ENCODE measurements at places on chromosomes 4 and X. TPM values are rescaled to one million over a fixed set of nuclear protein-coding genes. Genes with fewer than 3 reads are reported as not detected.

- no peaks in the 10 kb centered on the region for H3K4me1 ChIP-seq
- no peak overlapping the region for H3K27ac ChIP-seq
- H3K4me3 ChIP-seq = no peak overlapping the region
- no peak for DNase-seq
Observed at GRCh38 chr4:87718217-87718835, 68.2 kb downstream of the DMP1 start.

DNA sequence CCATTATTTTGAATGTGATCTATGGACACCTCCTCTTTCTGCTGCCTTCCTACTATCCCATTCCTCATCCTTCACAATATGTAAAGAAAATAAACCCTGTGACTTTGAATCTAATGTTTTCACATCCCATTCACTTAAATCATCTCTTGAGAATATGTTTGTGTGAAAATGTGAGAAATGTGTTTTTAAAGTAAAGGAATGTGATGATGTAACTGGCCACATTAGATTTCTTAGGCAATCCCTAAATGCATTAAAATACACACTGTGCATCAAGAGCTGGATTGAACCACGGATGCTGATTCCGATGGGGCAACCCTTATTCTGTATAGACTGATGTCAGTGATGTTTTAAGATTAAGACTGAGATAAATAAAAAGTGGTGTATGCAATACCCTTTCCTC, 558.9 kb upstream of the TENM3 start:
- no peak overlapping the region for H3K4me3 ChIP-seq
- no peaks in the 10 kb centered on the region for H3K36me3 ChIP-seq
- H3K27ac ChIP-seq = no peak overlapping the region
- DNase-seq = no peak

GRCh38 chrX:56969559-56969958, 25.8 kb downstream of the SPIN3 start:
- no peak overlapping the region for H3K4me3 ChIP-seq
- H3K27ac ChIP-seq = no peak overlapping the region
- H3K27me3 ChIP-seq = no peaks in the 10 kb centered on the region
- H3K36me3 ChIP-seq = no peaks in the 10 kb centered on the region

- H3K4me3 ChIP-seq = no peak overlapping the region
- no peaks in the 10 kb centered on the region for H3K36me3 ChIP-seq
- H3K27ac ChIP-seq = no peak overlapping the region
- no peaks in the 10 kb centered on the region for H3K27me3 ChIP-seq
- H3K4me1 ChIP-seq = no peaks in the 10 kb centered on the region
Observed at GRCh38 chr4:22389240-22389870, 126.5 kb downstream of the ADGRA3 start.

GRCh38 chrX:110212299-110212698, 105.6 kb downstream of the AMMECR1 start:
- H3K36me3 ChIP-seq = no peaks in the 10 kb centered on the region
- H3K4me1 ChIP-seq = no peaks in the 10 kb centered on the region
- DNase-seq = no peak
- no peaks in the 10 kb centered on the region for H3K27me3 ChIP-seq
- no peak overlapping the region for H3K27ac ChIP-seq
- no peak overlapping the region for H3K4me3 ChIP-seq

- no peaks in the 10 kb centered on the region for H3K36me3 ChIP-seq
- no peak overlapping the region for H3K4me3 ChIP-seq
- H3K27me3 ChIP-seq = no peaks in the 10 kb centered on the region
- no peak for DNase-seq
Observed at GRCh38 chr4:123092586-123092985, 170.2 kb upstream of the NUDT6 start.

DNA sequence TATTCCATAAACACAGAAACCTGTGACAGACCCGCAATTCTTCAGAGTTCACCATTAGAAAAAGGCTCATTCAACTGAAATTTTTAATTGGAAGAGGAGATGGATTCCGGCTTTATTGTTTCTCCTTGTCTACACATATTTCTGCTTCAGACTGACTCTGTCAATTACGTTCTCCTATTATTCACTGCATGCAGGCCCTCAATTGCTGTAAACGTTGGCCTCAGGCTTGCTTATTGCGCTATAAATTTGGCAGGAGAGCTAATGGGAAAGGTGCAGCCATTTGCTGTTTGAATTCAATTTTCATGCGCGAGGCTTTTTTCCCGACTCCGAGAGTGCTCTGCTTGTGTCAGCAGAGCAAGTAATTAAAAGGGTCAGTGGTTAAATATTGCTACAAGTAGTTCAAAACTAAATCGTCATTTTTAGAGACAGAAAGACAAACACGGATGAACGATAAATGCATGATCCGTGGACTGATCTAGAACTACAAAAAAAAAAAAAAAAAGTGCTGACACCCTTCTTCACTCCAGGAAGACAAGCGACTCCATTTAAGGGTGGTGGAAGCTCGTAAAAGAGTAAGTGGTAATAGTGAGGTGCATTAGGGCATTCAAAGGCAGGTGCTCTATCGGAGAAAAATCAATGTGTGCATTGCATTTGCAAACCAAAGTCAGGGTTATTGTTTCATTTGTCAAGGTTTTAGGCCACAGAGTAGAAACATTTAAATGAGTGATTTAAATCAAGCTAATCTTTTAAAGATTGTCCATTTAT, 841.6 kb upstream of the FRG1 start:
- no peaks in the 10 kb centered on the region for H3K36me3 ChIP-seq
- no peaks in the 10 kb centered on the region for H3K4me1 ChIP-seq
- H3K27me3 ChIP-seq = no peaks in the 10 kb centered on the region
- DNase-seq = no peak

GRCh38 chr4:81180916-81181315, 34.1 kb downstream of the PRKG2 start:
- no peaks in the 10 kb centered on the region for H3K27me3 ChIP-seq
- no peaks in the 10 kb centered on the region for H3K4me1 ChIP-seq
- no peak for DNase-seq
- no peaks in the 10 kb centered on the region for H3K36me3 ChIP-seq

HMGB3 gene
- 1.7 TPM for total RNA-seq

FGF13 gene
- total RNA-seq = 3.2 TPM

CT45A10 gene
- total RNA-seq = not detected

KIAA1210 gene
- not detected for total RNA-seq

TIGD2 gene
- 4.4 TPM for total RNA-seq

Measured in vagina (tissue), 2 donors.